Activated T-helper 1 cell treated with Interleukin-2 at 50 U/mL for 16 hours (primary cell): ENCODE measurements at places on chromosomes 5 and 9.

- no peak for DNase-seq
Measured at GRCh38 chr9:96158909-96159575, 142.9 kb downstream of the HSD17B3 start.

GRCh38 chr5:43213951-43214350 is 21.9 kb downstream of the NIM1K start:
- no peak for DNase-seq

GRCh38 chr5:55450050-55450765 is 84.6 kb downstream of the PLPP1 start:
- no peak for DNase-seq

- DNase-seq: no peak
Measured at GRCh38 chr5:58571501-58571900, 11.4 kb upstream of the RAB3C start.

DNA sequence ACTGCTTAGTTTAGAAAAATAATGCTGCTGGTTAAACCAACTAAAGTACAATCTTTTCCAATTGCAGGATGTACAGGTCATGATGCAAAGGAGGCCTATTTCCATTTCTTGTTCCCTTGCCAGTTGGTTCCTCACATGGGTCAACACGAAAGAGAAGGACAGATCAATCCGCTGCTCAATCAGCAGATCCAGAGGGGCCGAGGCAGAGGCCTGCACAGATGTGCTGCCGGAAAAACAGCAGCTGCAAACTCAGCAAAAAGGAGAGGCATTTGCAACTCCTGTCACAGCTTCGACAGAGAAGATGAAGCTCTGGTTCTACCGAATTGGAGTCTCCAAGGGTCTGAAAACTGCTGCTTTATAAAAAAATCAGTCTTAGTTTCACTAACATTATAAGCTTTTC is 69.8 kb downstream of the NIPSNAP3B start:
- DNase-seq: no peak

DNA sequence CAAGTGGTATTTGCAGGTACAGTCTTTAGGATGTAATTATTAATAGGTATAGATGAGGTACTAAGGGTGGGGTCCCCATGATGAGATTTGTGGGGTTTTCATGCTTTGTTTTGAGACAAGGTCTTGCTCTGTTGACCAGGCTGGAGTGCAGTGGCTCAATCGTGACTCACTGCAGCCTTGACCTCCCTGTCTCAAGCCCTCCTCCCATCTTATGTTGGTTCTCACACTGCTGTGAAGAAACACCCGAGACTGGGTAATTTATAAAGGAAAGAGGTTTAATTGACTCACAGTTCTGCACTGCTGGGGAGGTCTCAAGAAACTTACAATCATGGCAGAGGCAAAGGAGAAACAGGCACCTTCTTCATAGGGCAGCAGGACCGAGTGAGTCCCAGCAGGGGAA is 217.5 kb downstream of the CDK5RAP2 start:
- DNase-seq: no peak
